Myometrial cell (primary cell): ENCODE measurements at places on chromosomes 3 and 15. TPM values are rescaled to one million over a fixed set of nuclear protein-coding genes. Genes with fewer than 3 reads are reported as not detected.

MORC1 gene
- total RNA-seq = not detected in 2 replicates

EFCC1 gene
- not detected in 2 replicates for total RNA-seq

NR1I2 gene
- not detected in 2 replicates for total RNA-seq

KBTBD8 gene
- 0.35 and 4.3 TPM in 2 replicates for total RNA-seq

CSPG5 gene
- total RNA-seq = 0.35 TPM in 1 of 2 replicates, not detected in the other

UNC13C gene
- total RNA-seq = not detected in 2 replicates

COL6A5 gene
- total RNA-seq = not detected in 2 replicates

PLA1A gene
- 0.18 TPM in 1 of 2 replicates, not detected in the other for total RNA-seq

REC114 gene
- not detected in 2 replicates for total RNA-seq

CSTA gene
- total RNA-seq = 0.89 TPM in 1 of 2 replicates, not detected in the other

RYR3 gene
- total RNA-seq = not detected in 2 replicates

DUOXA2 gene
- not detected in 2 replicates for total RNA-seq

NANOGP8 gene
- total RNA-seq = not detected in 2 replicates

MAGI1 gene
- total RNA-seq = 2.5 and 3.7 TPM in 2 replicates
